Progenitor cell of endocrine pancreas (in vitro differentiated cells): ENCODE measurements at places on chromosomes 5 and 9.

- no peak for DNase-seq
Measured at GRCh38 chr9:88833946-88834345, 157.3 kb upstream of the S1PR3 start.

- no peak for DNase-seq
Measured at GRCh38 chr5:2276101-2276500, 393.4 kb upstream of the IRX4 start.

DNA sequence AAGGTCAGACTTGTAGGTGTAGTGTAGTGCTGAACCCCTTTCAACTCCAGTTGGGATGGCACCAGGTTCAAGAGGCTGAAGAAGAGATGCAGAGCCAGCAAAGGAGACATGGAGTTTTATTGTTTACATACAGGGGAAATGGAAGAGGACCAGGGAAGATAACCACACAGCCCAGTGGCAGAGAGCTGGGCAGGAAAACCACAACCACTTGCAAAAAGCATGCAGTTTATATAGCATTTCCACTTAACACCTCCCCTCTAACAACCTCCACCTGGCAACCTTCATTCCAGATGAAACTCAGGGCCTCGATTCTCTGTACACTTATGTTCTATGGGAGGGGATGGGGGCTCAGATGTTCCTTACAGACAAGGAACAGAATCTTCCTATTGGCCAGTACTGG lies 56.9 kb downstream of the SNX24 start:
- DNase-seq: no peak

DNA sequence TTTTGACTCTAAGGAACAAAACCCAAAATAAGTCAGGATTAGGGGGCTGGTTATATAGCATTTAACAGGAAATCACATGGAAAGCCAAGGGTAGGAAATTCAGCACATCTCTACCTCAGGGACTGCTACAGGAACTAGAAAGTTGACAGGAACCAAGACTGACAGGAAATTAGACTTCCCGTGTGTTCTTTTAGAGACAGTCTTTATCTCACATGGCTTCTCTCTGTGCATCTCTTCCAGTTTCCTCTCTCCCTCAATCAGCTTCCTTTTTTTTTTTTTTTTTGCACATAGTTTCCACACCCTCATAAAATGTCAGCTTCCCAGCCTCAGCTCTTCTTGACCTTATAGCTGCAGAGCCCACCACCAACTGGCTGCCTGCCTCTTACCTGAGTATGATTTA lies 4.8 kb downstream of the RECK start:
- no peak for DNase-seq

- no peak for DNase-seq
Measured at GRCh38 chr5:35320029-35320428, 89.7 kb upstream of the PRLR start.

DNA sequence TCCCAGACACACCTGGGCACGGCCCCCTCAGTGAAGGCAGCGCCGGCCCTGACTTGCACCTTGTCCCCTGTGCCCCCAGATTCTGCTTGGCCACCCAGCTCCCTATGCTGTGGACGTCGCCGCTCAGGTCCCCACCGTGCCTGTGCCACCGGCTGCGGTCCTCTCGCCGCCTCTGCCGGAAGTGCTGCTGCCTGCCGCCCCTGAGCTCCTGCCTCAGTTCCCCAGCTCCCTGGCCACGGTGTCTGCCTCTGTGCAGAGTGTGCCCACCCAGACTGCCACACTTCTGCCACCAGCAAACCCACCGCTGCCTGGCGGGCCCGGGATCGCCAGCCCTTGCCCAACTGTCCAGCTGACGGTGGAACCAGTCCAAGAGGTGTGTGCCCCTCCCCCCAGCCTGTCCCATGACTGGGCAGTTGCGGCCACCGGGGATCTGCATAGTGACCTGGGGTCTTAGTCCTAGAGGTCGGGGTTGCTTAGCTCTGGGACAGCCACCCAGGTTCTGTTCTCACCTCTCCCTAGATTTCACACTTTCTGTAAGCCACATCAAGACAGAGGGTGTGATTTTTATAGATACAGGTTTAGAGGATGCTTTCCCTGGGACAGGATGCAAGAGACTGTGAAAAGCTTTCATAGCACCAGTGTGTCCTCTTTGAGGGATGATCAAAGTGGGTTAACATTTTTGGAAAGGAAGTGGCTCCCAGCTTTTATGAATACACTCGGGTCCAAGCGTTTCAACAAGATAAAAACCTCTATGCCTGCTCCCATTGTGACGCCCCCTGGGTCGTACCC lies 78.0 kb downstream of the WNK2 start:
- DNase-seq: no peak

DNA sequence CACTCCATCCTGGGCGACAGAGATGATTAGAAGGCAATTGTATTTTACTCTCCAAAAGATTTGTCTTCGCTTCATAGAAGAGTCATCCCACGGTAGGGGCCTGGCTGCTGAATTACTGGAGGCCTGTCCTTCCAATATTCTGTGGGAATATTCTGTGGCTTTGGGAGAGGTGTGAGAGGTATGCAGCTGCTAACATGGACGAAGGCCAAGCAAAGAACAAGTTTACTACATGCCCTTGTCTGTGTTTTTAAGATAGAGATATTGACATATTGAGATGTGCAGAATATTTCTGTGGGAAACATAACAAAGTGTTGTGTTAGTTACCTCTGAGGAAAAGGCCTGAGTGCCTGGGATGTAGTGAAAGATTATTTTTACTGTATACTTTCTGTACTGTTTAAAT lies 71.8 kb upstream of the SMIM15 start:
- no peak for DNase-seq

DNA sequence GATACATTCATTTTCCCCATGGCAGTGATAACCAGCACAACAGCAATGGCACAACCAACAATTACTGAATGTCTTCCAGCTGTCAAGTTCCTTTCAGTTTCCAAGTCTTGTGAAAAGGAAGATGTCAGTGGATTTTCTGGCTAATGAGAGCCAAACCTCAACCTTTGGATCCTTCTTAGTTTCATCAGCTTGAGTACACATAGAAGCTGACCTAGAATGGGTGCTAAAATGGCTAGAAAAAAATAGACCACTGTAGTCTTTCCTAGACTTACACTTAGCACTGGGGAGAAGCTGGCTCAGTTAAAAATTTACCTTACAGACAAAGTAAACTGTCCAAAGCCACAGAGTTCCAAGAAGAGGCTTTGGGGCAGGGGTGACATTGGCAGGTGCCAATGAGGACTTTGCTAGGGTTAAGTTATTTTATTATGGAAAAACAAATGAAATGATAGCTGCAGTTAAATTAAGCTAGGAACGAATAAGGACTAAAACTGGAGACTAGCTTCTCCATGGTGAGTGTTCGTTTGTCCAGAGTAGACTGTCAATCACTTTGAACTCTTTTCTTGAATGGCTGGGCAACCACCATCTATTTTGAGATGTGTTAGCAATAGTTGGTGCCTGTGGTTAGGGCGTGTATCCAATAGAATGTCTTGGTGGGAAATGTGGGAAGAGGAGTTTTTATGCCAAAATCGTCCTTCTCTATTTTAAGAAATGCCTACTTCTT lies 25.9 kb upstream of the TXN start:
- no peak for DNase-seq
